ENCODE measurements at places on chromosomes 4 and X.

DNA sequence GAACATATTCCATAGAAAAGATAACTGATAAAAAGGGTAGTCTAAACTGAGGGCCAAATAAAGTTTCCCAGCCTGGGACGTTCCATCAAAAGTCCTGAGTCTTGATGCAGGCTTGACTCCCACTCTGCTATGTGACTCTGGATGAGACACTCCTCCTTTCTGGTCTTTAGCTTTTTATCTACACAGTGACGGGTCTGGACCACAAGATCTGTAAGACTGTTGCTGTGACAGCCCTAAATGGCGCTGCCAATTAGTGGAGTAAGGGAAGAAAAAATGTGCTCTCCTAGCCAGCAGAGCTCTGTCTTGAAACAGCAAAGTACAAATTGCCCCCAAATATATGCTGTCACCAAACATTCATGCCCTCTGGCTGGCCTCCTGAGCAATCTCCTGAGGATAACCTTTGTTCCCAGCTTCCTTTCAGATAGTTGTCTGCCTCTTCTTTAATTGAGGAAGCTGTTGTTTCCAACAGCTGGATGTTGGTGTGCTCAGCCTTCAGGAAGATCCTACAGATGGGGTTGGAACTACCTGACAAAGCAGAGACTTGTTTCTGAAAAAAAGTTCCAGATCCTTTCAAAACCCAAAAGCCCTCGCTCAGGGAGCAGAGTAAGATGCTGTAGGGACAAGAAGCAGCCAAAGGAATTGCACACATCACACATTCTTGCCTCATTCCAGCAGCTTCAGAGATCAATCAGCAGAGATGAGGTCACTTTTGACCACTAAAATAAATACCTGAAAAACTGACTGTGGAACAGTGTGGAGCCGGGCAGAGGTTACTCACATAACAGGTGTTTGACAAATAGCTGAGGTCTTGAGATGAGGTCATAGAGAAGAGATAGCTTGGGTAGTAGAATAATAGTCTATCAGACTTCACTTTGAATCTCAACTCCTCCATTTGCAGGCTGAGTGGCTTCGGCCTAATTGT lies 383.4 kb upstream of the FGF13 start:
- no peak for DNase-seq

DNA sequence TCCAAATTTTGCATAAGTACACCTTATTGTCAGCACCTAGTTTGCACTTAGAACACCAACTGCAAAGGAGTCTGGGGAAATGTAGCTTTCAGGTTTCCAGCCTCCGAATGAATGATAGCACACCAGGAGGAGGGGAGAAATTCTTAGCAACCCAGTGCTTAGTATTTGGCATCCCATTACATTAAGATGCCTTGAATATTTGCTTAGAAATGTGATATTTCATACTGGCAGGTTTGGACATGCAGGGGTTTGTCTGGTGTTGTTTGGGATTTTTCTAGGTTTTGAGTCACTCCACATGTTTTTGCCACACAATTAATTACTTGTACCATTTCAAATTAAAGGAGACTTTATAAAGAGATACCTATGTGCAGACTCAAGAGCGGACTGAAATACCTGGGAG lies 60.3 kb upstream of the CAMK2D start:
- DNase-seq: no peak

- DNase-seq: peak; percentile 44
Measured at GRCh38 chr4:5708449-5709206, at the start of gene EVC2. TSS of gene EVC2 (minus strand) at chr4:5708559. CDS start at chr4:5708513, 46 bp downstream.

GRCh38 chr4:44256414-44256813 lies 192.2 kb downstream of the KCTD8 start:
- DNase-seq: peak; percentile 15

- no peak for DNase-seq
Measured at GRCh38 chrX:36087366-36087765, 167.8 kb downstream of the CFAP47 start.

DNA sequence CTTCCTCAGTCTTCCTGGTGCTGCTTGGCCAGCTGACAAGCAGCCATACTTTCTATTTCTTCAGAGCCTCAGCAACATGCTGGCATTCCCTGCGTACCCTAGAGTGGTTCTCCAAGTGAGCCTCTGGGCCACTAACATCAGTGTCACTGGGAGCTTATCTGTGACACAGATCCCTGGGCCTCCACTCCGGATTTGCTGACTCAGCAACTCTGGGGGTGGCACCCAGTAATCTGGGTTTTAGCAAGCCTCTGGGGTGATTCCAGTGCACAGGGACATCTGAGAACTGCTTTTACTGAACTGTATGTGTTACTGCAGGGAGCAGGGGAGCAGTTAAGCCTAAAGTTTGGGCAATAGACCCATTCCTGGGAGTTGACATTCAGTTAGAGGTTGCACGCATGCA lies 28.2 kb upstream of the HMGB3 start:
- DNase-seq: no peak

DNA sequence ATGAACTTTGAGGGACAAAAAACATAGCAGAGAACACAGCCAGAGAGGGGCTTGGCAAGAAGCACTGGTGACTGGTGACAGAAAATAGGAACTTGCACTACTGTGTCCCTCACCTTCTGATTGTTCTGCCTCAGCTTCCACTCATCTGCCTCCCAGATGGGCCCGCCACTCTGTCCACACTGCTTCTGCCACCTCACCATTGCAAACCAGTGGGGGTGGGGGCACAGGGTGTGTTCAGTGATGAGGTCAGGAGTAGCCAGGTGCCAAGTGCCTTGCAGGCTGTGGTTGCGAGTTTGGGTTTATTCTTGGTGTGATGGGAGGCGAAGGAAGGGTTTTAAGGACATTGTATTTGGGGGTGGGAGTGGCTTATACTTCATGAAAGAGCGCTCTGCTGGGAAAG lies 9.1 kb upstream of the UBA1 start:
- DNase-seq: no peak

DNA sequence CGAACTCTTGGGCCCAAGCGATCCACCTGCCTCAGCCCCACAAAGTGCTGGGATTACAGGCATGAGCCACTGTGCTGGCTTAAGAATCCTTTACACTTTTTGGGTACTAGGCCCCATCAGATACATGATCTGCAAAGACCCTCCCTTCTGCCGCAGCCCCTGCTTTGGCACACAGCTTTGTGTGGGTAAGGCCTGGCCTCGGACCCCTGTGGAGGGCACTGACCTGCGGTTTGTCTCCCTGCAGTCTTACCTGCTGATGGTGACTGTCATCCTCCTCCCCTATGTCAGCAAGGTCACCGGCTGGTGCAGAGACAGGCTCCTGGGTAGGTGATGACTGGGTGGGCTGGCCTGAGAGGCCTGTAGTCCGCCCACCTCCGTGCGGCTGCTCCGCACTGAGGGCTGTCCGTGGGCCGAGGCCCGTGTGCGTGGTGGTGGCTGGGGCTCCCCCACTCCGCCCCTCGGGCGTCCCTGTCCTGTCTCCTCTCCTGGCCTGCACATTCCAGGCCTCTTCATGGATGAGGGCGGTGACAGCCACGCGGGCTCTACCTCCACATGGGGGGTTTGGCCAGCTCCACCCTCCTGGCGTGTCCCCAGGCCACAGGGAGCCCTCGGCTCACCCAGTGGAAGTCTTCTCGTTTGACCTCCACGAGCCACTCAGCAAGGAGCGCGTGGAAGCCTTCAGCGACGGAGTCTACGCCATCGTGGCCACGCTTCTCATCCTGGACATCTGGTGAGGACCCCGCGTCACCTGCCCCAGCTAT lies 18.0 kb downstream of the DGKQ start:
- DNase-seq: no peak

DNA sequence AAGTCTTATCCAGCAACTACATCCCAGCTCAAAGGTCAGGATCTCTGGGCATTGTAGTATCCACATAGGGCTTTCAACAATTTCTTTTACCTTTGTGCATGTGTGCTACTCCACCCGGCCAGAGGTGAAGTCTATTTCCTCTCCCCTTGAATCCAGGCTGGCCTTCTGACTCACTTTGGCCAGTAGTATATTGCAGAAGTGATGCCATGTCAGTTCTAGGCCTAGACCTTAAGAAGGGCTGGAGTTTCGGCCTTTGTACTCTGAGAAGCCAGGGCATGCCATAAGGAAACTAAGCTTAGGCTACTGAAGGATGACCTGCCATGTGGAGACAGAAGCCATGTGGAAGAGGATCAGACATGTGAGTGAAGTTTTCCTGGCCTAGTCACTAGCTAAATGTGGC lies 191.2 kb upstream of the ATP6AP2 start:
- no peak for DNase-seq

- no peak for DNase-seq
Measured at GRCh38 chrX:95382799-95383198, 1301.8 kb upstream of the DIAPH2 start.

DNA sequence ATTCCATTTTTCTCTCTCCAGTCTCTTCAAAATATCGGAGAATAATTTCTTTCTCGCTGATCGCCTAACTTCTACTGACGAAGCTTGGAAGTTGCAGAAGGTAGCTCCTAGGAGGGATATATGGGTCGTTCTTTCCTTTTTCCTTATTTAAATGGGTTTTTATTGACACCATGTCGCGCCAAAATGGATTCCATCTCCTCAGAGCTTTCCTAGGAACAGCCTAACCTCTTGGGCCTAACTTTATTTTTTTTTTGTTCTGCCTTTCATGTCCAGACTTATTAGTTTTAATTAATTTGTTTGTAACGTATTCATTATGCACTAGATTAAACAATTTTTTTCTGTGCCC lies 359.4 kb upstream of the ZCCHC13 start:
- no peak for DNase-seq

GRCh38 chr4:6123541-6123940 lies 76.8 kb downstream of the JAKMIP1 start:
- DNase-seq: no peak

- no peak for DNase-seq
Measured at GRCh38 chrX:15236146-15236545, 33.7 kb downstream of the ASB9 start.

GRCh38 chr4:118557298-118557851 lies 127.8 kb upstream of the METTL14 start:
- DNase-seq: no peak

DNA sequence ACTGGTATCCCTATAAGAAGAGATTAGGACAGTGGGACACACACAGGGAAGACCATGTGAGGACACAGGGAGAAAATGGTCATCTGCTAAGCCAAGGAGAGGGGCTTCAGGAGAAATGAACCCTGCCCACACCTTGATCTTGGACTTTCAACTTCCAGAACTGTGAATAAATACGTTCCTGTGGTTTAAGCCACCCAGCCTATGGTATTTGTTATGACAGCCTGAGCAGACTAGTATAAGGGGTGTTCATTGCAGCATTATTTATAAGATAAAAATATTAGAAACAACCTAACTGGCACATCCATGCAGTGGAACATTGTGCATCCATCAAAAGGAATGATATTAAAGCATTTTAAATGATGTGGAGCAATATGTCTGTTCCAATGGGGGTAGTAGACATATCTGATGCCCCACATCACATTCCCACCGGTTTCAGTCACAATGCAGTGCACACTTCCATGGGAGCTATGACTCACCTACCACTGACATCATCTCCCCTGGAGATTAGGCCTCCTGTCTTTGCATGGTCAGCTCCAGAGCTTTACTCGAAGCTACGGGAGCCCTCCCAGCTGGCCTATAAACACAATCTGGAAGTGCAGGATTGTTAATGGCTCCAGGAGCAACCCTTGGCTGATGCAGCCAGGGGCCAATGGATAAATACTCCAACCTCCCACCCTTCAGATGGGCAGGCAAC lies 38.9 kb upstream of the MAMLD1 start:
- DNase-seq: no peak

DNA sequence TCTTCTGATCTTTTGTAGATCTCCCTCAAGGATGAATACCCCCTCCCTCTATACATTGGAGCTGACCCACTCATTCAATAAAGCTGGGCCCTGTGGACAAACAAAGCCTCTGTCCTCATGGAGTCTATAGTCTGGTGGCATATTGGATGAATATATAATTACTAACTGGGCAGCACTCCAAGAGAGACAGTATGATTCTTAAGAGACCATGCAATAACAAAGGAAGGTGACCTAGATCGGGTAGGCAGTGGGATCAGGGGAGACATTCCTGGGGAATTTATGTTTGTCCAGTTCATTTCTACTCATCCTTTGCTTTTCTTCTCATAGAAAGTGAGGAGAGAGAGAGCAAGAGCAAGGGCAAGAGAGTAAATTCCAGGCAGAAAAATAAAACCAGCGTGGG lies 23.5 kb upstream of the CXCL13 start:
- no peak for DNase-seq

DNA sequence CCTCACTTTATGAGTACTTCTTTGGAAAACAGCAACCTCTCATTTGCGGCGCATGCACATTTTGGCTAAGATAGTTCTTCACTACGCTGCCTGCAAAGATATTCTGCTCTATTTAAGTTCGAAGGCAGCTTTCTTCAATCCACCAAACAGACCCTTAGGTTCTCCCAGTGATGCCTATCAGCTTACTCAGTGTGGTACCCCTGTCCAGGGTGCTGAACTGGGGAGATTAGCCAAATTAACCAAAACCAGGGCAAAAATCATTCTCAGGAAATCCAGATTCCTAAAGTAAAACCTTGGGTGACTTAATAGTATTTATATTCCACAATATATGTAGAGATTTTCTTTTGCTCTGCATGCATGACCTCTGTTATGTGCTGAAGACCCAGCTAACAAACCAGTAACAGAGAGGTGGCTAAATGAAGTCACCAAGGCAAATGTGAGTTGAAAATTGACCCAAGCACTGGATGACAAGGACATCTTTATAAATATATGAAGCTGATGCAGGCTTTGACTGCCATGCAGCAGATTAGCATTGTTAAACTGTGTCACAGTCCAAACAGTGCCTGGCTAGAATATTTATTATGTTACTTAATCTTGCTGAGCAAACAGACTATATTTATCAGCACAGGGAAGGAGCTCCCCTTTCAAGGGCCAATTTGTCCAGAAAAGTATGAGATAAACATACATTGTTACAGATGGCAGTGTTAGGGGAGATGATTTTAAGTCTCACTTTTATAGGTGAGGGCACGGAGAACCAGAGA lies 418.2 kb downstream of the STIM2 start:
- peak; percentile 66 for DNase-seq

DNA sequence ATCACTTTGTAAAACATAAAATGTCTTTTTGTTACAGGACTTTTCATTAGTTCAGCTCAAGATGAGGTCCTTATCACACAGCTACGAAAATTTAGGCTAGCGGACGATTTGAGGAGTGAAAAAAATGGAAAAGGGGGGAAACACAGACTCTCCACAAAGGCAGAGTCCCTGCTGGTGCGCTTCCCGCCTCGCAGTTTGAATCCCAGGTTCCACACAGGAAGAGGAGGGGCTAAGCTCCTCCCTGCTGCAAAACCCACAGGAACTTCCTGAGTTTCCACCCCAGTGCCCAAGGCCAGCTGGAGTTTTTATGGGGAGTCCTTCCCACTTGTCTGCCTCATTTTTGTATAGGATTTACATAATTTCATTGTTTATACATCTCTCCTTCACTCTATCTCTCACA lies 11.2 kb downstream of the ADAM29 start:
- DNase-seq: no peak
